ENCODE measurements at places on chromosomes 12 and 14.
A peak's percentile ranks its signal among the peaks of the same experiment; 100 is the strongest.

DNA sequence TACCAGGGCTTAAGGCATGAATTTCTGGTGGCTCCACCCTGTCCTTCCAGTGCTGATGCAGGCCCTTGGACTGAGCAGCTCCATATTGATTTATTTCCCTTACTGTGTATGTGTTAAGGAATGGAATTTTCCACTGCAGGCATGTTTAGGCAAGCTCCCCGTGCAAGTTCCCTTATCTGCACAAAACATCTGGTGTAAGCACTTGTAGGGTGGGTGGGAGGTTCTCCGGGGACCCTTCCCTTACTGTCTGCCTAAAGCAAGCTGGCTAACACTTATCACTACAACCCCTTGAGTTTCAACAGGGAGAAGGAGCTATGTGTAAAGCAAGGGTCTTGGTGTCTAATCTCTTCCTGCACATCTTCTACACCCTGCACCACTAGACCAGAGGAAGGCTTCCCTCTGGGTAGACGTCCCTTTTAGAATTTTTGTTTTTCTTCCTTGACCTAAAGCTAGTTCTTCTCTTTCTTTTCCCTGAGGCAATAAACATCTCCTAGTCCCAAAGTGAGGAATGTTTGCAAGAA lies 22.0 kb upstream of the DRAM1 start:
- no peak for DNase-seq

GRCh38 chr12:126346087-126346486 lies 1280.9 kb downstream of the AACS start:
- no peak for DNase-seq

GRCh38 chr12:95548539-95549391 lies 2.5 kb downstream of the USP44 start:
- no peak for DNase-seq

GRCh38 chr14:58133739-58134138 lies 18.3 kb downstream of the ARMH4 start:
- no peak for DNase-seq

GRCh38 chr12:6871052-6871957 lies 1.8 kb downstream of the SPSB2 start:
- no peak for DNase-seq

GRCh38 chr14:51334566-51334965 lies 94.5 kb downstream of the TMX1 start:
- DNase-seq = no peak

GRCh38 chr12:90260136-90260535 lies 551.5 kb upstream of the ATP2B1 start:
- DNase-seq = no peak

DNA sequence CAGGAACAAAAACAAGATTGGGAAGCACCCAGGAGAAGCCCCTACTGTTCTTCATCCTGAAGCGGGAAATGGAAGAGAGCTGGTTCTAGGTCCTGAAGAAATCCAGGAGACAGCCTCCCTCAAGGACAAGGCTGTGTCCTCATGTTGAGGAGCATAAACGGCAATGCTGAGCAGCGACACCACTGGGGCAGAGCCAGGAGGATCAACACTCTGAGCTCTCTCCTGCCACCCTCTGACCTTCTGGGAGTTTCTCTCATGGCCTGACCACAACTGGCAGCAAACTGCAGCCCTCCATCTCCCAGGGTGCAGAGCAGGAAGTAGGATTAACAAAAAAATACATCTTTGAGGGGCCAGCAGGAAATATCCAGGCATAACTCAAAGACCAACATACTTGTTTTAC lies 1292.2 kb upstream of the TMEM132C start:
- DNase-seq = no peak

DNA sequence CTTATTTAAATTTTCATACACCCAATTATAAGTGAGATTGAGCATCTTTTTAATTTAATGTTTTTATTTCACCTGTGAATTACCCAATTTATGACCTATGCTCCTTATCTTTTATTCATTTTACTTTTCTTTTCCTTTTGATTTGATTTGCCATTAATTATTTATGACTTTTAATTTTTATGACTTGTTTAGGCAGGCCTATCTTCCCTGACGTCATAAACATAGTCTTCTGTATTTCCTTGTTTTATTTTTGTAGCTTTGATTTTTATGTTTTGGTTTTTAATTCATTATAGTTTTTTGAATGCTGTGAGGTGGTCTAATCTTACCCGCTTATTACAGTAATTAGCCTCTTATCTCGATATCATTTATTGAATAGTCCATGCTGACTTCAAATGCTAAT lies 467.1 kb upstream of the FAR2 start:
- DNase-seq = no peak

GRCh38 chr14:29521526-29522137 lies 406.0 kb downstream of the PRKD1 start:
- no peak for DNase-seq

- no peak for DNase-seq
These were observed 10.2 kb upstream of the GPX2 start for GRCh38 chr14:64952598-64953309.

DNA sequence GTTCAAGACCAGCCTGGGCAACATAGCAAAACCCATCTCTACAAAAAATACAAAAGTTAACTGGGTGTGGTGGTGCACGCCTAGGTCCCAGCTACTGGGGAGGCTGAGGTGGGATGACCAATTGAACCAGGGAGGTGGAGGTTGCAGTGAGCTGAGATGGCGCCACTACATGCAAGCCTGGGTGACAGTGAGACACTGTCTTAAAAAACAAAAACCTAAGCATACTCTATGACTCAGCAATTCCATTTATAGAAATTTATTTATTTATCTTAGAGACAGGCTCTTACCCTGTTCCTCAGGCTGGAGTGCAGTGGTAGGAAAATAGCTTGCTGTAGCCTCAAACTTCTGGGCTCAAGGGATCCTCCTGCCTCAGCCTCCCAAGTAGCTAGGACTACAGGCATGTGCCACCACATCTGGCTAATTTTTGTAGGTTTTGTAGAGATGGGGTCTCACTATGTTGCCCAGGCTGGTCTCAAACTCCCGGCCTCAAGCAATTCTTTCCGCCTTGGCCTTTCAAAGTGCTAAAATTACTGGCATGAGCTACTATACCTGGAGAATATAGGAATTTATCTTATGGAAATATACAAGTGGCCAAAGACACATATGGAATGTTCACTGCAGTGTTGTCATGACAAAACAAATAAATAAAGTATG lies 43.3 kb downstream of the NCKAP5L start:
- no peak for DNase-seq

- DNase-seq = no peak
These were observed 8.3 kb downstream of the TRAF3 start for GRCh38 chr14:102785595-102785963.

- DNase-seq = no peak
These were observed 312.6 kb downstream of the BCL11B start for GRCh38 chr14:98959410-98959809.

DNA sequence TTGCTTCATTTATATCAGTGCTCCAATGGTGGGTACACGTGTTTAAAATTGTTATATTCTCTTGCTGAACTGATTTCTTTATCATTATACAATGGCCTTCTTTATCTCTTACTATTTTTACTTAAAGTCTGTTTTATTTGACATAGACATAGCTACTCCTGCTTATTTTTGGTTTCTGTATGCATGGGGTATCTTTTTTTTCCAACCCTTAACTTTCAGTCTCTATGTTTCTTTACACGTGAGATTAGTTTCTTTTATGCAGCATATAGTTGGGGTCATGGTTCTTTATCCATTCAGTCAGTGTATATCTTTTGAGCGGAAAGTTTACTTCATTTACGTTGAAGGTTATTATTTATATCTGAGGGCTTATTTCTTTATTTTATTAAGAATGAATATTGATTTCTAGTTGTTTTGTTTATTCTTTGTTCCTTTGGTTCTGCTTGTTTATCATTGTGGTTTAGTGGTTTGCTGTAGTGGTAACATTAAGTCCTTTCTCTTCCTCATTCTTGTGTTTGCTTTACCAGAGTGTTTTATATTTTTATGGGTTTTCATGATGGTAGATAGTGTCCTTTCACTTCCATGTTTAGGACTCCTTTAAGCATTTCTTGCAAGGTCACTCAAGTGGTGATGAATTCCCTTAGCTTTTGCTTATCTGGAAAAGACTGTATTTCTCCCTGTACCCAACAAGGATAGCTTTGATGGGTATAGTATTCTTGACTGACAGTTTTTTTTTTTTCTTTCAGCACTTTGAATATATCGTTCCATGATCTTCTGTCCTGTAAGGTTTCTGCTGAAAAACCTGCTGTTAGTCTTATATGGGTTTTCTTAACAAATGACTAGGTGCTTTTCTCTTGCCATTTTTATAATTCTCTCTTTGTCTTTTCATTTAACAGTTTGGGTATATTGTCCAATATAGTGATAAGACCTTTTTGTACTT lies 38.3 kb upstream of the FAR2 start:
- DNase-seq = no peak

DNA sequence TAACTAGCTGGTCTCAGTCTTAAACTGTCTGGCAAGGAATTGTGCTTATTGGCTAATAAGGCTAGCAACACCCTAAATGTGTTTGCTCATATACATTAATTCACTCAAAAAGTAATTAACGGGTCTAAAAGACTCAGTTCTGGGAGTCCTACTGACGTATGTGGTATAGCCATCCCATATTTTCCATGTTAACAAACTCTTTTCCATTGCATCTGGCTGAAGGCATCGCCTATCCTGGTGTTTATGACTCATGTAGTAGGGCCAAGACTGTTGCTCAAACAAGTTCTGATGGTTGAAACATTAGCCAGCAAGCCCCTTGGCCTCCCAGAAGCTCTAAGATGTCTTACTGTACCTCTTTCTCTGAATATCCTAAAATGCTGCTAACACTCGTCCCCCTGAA lies 98.5 kb downstream of the PHLDA1 start:
- DNase-seq = peak; percentile 22

DNA sequence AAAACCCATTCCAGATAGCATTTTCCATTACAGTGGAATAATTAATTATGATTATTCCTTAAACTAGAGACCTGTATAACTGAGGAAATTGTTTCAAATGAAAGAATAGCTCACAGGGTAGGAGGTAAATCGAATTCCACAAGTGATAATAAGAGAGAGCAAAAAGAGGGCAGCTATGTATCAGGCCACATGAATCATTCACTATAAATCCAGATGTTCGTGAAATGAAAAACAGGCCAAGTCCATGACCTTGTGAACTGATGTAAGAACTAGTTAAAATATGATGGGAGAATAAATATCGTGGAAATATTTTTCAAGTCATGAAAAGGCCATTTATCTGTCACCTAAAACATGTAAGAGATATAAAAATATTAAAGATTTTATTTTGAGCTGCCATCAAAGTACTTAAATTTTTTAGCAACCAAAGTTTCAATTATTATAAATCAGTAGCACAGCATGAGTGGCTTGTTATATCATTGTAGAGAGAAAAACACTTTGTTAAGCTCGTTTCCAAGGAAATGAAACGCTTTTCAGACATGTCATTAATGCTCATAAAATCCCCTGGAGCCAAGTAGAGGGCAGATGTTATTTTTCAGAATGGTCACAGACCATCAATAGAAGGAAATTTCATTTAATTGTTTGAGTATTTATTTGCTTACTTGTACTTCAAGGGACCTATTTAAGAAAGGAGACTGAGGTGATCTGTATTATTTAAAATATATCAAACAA lies 120.6 kb upstream of the CDKN3 start:
- DNase-seq = no peak

GRCh38 chr14:44804391-44804790 lies 157.4 kb downstream of the KLHL28 start:
- no peak for DNase-seq

GRCh38 chr14:40133463-40133862 lies 701.2 kb upstream of the FBXO33 start:
- DNase-seq = no peak

DNA sequence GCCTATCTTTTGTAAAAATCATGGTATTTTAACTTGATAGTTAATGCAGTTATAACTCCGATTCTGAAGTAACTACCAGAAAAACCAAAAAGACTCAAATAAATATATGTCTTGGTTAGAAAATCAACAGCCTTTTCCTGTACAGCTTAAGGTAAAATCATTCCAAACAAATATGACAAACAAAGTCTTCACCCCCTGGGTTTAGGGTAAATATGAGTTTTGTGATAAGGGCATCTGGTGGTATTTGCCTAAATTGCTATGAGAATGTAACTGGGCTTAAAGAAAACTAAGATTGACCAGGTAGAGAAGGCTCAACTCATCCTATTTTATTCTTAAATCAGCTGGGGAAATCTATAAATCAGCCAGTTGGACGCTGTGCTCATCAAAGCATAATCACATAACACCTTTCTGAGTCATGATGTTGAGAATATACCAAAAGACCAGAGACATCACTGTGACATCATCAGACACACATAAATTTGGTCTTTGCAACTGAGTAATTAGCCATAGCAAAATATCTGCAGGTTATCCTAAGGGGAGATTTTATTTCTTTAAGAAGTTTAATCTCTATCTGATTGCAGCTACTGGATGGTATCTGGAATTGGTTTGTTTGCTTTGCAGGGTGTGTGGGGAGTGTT lies 133.9 kb downstream of the STXBP6 start:
- no peak for DNase-seq

GRCh38 chr14:23801766-23802165 lies 151.8 kb upstream of the DHRS4 start:
- DNase-seq = no peak

DNA sequence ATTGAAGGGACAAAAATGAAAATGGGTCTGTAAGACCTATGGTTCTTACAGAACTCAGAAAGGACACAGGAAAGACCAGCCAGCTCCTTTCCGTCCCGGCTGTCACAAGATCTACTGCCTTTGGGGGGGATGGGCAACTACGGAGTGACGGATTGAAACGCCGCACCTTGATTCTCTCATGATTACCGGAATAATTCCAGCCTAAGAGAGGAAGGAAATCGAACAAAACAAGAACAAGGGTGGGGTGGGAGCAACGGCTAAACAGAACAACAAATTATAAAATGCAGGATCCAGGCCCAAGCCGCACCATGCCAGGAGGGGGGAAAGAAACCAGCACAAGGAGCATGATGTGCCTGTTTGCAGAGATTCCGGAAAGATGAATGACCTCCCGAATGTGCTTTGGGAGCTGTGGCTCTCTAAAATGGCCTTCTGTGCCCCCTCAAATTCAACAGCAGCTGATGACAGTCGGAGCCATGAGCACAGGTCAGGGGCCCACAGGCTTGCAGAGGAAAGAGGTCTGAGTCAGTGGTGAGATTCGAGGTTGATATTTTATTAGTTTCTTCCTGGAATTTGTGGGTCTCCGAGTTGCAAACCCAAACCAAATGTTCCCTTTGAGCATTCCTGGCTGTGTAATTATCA lies 72.1 kb downstream of the SPRING1 start:
- DNase-seq = no peak
